Fibroblast of lung (primary cell): ENCODE measurements at places on chromosomes 3 and 15.
A peak's percentile ranks its signal among the peaks of the same experiment; 100 is the strongest.

DNA sequence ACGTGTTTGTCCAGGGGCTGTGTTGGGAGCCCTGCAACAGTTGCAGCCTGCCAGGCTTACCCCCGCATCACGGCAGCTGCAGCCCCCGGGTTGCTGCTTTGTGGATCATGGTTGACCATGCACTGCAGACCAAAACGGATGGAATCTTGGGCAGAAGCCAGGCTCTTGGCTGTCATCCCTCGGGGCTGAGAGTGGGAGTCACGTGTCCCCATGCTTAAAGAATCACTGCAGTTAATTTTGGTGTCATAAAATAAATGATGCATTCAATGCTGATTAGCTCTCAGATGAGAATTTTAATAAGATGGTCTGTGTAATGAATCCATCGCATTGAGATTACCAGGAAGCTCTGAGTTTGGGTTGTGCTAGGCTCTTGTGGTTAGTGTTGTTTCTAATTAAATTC, 115.6 kb downstream of the CHDH start:
- no peak for DNase-seq
- H3K27me3 ChIP-seq, result no peaks in the 10 kb centered on the region
- no peaks in the 10 kb centered on the region for H3K4me1 ChIP-seq
- H3K27ac ChIP-seq, result no peak overlapping the region
- no peaks in the 10 kb centered on the region for H3K36me3 ChIP-seq
- no peak overlapping the region for H3K4me3 ChIP-seq

- peak overlapping the region; percentile 65 for H3K27ac ChIP-seq
- peak; percentile 19 for DNase-seq
- no peaks in the 10 kb centered on the region for H3K36me3 ChIP-seq
- H3K27me3 ChIP-seq, result no peaks in the 10 kb centered on the region
- H3K4me1 ChIP-seq, result peaks cover 17% of the 10 kb centered on the region
Measured at GRCh38 chr3:49470714-49471420, 800 bp downstream of the DAG1 start.

DNA sequence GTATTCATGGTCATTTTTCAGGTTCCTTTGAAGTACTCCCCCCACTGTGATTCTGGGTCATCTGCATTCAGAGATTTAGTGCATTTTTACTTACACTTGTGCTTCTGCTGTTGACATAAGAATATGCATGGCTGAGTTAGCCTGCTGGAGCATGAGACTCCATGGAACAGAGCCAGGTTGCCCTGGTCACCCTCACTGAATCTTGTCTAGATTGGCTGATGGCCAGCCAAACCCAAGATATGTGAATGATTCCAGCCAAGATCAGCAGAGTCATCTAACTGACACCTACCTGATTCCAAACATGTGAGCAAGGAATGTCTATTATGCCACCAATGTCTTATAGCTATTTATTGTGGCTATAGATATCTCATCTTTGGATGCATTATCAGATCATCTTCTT, 25.1 kb downstream of the DTWD1 start:
- no peaks in the 10 kb centered on the region for H3K36me3 ChIP-seq
- H3K27ac ChIP-seq, result no peak overlapping the region
- peak; percentile 39 for DNase-seq
- no peak overlapping the region for H3K4me3 ChIP-seq

DNA sequence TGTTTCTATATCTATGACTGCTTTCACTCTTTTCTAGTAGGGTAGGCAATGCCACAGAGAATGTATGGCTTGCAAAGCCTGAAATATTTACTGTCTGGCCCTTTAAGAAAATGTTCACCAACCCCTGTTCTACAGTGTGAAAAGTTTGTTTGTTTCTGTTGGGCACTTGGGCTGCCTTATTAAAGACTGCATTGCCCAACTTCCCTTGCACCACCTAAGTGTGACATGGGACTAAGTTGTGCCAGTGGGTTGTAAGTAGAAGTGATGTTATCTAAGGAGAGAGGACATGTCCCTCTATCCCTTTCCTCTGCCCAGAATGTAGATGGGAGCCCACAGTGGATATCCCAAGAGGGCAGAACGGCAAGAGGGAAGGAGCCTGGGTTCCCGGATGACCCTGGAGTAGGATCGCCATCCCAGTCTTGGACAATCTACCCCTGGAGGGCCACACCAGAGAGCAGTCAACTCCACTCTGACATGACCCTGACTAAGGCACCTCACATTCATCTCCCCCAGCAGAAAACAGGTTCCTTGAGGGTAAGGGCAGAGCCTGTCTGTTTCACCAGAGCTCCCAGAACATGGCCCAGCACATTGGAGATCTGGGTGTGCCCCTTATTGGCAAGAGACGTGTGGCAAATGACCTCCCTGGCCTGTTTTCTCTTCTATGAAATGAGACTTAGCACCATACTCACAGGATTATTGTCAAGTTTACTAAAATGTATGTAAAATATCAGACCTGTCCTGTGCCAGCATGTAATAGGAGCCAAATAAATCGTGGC, 138.8 kb downstream of the SMAD6 start:
- no peak for DNase-seq
- H3K4me1 ChIP-seq, result peaks cover 27% of the 10 kb centered on the region
- no peaks in the 10 kb centered on the region for H3K36me3 ChIP-seq
- H3K27me3 ChIP-seq, result no peaks in the 10 kb centered on the region

GRCh38 chr3:98630416-98630815, 37.0 kb upstream of the CPOX start:
- no peak overlapping the region for H3K4me3 ChIP-seq
- peaks cover 4% of the 10 kb centered on the region for H3K27me3 ChIP-seq
- no peaks in the 10 kb centered on the region for H3K36me3 ChIP-seq
- no peaks in the 10 kb centered on the region for H3K4me1 ChIP-seq
- H3K27ac ChIP-seq, result no peak overlapping the region

GRCh38 chr3:32238453-32239306, at the start of gene CMTM8:
Gene CMTM8 (plus strand): TSS chr3:32238680. CDS start chr3:32238973, 293 bp downstream.
- H3K36me3 ChIP-seq, result no peaks in the 10 kb centered on the region
- H3K27ac ChIP-seq, result no peak within 1 kb of the TSS
- no peaks in the 10 kb centered on the region for H3K4me1 ChIP-seq
- peaks cover 23% of the 10 kb centered on the region for H3K27me3 ChIP-seq
- DNase-seq, result peak; percentile 36
- H3K4me3 ChIP-seq, result peak within 1 kb of the TSS; percentile 57

GRCh38 chr15:101689901-101690300, 34.4 kb downstream of the TARS3 start:
- H3K4me3 ChIP-seq, result no peak overlapping the region
- peaks cover 1% of the 10 kb centered on the region for H3K36me3 ChIP-seq
- H3K4me1 ChIP-seq, result no peaks in the 10 kb centered on the region
- H3K27ac ChIP-seq, result no peak overlapping the region

GRCh38 chr15:101500865-101501551, 11.5 kb upstream of the PCSK6 start:
- peaks cover 10% of the 10 kb centered on the region for H3K27me3 ChIP-seq
- no peaks in the 10 kb centered on the region for H3K4me1 ChIP-seq
- no peaks in the 10 kb centered on the region for H3K36me3 ChIP-seq
- no peak overlapping the region for H3K4me3 ChIP-seq

DNA sequence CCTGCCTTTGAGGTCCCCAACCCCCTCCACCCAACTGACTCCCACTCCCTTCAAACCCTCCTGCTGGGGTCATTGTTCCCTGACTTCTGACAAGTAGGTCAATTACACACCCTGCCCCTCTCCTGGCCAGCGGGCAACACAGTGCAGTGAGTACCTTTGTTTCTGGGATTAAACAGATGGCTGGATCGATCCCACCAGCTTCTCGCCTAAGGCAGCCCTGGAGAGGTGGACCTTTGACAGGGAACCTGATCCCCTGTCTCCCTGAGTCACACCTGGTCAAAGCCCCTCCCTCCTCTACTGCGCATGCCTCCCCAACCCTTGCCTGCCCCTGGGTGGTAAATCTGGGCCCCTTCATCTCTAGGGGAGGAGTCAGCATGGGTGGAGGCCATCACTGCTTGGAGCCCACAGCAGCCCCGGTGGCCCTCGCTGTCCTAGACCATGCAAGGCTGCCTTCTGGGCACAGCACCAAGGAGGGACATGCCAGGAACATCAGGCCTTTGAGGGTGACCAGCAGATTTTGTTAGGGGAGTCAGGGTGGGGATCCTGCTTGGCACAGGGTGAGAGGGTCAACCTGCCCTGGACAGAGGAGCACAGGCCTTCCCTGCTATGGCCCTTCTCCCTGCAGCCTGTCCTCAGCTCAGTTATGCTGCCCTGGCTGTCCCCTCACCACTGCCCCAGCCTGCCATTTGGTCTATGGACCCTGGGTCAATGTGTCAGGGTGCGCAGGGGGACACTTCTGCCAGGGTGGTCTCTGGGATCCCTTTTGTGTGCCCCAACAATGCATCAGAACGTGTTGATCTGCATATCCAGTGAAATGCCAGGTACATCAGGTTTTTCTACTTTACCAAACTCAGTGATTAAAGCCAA, 9.8 kb upstream of the PRR23E start:
- no peaks in the 10 kb centered on the region for H3K36me3 ChIP-seq
- no peak overlapping the region for H3K27ac ChIP-seq
- H3K4me3 ChIP-seq, result no peak overlapping the region
- H3K27me3 ChIP-seq, result no peaks in the 10 kb centered on the region
- H3K4me1 ChIP-seq, result no peaks in the 10 kb centered on the region

DNA sequence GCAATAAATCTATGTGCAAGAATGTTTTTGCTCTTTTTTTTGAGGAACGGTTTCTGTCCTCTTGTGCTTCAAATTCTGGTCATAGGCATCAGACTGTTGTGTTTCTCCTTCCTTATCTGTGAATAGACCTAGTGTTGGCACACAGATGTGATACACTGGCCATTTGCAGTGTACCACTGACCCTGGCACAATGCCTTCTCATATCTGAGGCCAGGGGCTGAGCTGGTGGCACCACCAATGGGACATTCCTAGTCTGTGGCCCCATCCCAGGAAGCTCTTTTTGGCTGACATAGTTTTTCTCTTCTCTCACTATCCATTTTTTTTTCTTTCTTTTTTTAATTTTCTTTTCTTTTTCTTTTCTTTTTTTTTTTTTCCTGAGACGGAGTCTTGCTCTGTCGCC, 40.4 kb downstream of the SH3GL3 start:
- no peaks in the 10 kb centered on the region for H3K36me3 ChIP-seq
- H3K27ac ChIP-seq, result no peak overlapping the region
- no peaks in the 10 kb centered on the region for H3K4me1 ChIP-seq
- no peak overlapping the region for H3K4me3 ChIP-seq
- H3K27me3 ChIP-seq, result no peaks in the 10 kb centered on the region

DNA sequence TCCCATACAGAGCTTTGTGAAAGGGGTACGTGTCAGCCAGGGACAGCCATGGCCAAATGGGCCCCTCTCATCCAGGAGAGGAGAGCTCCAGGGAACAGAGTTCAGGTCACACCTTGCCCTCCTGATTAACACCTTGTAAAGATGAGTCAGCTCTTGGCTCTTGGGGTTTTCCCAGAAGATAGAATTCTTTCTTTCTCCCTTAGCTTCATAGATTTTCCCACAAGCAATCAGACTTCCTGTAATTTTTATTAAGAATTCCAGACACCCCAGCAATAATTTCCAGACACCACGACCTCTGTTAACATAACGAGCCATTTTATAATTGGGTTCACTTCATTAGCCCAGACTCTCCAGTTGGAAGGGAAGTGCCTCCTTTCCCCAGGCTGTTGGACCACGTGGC, 86.4 kb downstream of the LRTM1 start:
- no peak for DNase-seq
- no peaks in the 10 kb centered on the region for H3K36me3 ChIP-seq
- no peak overlapping the region for H3K27ac ChIP-seq

- no peaks in the 10 kb centered on the region for H3K27me3 ChIP-seq
- peaks cover 10% of the 10 kb centered on the region for H3K4me1 ChIP-seq
- peaks cover 8% of the 10 kb centered on the region for H3K36me3 ChIP-seq
Measured at GRCh38 chr15:96353930-96354730, 23.6 kb downstream of the NR2F2 start.

- H3K4me1 ChIP-seq, result peaks cover under 1% of the 10 kb centered on the region
- H3K27ac ChIP-seq, result no peak overlapping the region
- DNase-seq, result no peak
- no peak overlapping the region for H3K4me3 ChIP-seq
- H3K36me3 ChIP-seq, result no peaks in the 10 kb centered on the region
Measured at GRCh38 chr3:188539631-188540194, 385.8 kb downstream of the LPP start.

- H3K4me3 ChIP-seq, result no peak overlapping the region
- H3K27me3 ChIP-seq, result no peaks in the 10 kb centered on the region
- H3K4me1 ChIP-seq, result no peaks in the 10 kb centered on the region
- no peak overlapping the region for H3K27ac ChIP-seq
- no peak for DNase-seq
Measured at GRCh38 chr3:152797751-152798432, 37.0 kb upstream of the P2RY1 start.

- DNase-seq, result peak; percentile 56
- H3K4me1 ChIP-seq, result peaks cover 14% of the 10 kb centered on the region
- no peak overlapping the region for H3K4me3 ChIP-seq
- H3K36me3 ChIP-seq, result no peaks in the 10 kb centered on the region
- H3K27ac ChIP-seq, result no peak overlapping the region
Measured at GRCh38 chr15:63219196-63219710, 29.8 kb downstream of the RAB8B start.

GRCh38 chr3:128113817-128114794, 9.5 kb downstream of the RUVBL1 start:
- no peak for DNase-seq
- no peak overlapping the region for H3K27ac ChIP-seq
- no peak overlapping the region for H3K4me3 ChIP-seq
- H3K4me1 ChIP-seq, result peaks cover 5% of the 10 kb centered on the region

DNA sequence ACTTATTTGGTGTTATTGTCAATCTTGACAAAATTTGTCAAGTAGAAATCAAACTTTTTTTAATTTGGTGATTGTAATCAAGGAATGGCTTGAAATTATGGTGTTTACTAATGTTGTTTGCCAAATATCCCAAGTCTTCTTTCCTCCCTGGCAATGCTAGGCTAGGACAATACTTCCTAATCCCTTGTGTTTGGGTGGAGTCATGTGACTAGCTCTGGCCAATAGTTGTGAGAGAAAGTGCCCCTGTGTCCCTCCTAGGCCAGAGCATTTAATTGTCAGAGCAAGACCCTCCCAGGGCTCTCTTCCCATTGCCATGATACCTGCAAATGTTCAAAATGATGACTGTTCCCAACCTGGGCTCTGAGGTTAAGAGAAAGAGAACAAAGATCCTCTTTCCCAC, 132.7 kb downstream of the ANXA2 start:
- no peak overlapping the region for H3K27ac ChIP-seq
- peaks cover 3% of the 10 kb centered on the region for H3K27me3 ChIP-seq
- H3K4me1 ChIP-seq, result no peaks in the 10 kb centered on the region
- no peak overlapping the region for H3K4me3 ChIP-seq
- no peaks in the 10 kb centered on the region for H3K36me3 ChIP-seq
- no peak for DNase-seq

DNA sequence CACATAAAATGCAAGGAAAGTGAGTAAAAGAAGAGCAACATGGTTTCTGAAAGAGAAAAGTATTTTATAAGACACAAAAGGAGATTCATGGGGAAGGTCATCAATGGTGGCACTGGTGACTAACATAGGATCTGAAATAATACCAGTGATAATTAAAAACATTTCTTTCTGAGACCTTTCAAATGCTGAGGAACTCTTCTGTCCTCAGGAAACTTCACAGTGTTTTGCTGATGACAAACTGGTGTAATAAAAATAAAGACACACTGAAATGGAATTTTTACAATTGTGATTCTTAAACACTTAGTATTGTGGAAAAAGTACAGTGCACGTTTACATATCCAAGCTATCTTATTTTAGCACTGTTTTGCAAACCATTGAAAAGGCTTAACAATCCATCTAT, 80.4 kb upstream of the ZBTB20 start:
- no peak overlapping the region for H3K4me3 ChIP-seq
- no peaks in the 10 kb centered on the region for H3K36me3 ChIP-seq
- no peak overlapping the region for H3K27ac ChIP-seq
- no peaks in the 10 kb centered on the region for H3K4me1 ChIP-seq
